Activated T-cell treated with anti-CD3 and anti-CD28 coated beads for 24 hours (primary cell): ENCODE measurements at places on chromosomes 11 and 22.

GRCh38 chr22:41862530-41863266, 29.8 kb downstream of the SREBF2 start:
- DNase-seq = peak; percentile 52

- no peak for DNase-seq
Observed at GRCh38 chr11:106998116-106998915, 20.0 kb downstream of the GUCY1A2 start.

DNA sequence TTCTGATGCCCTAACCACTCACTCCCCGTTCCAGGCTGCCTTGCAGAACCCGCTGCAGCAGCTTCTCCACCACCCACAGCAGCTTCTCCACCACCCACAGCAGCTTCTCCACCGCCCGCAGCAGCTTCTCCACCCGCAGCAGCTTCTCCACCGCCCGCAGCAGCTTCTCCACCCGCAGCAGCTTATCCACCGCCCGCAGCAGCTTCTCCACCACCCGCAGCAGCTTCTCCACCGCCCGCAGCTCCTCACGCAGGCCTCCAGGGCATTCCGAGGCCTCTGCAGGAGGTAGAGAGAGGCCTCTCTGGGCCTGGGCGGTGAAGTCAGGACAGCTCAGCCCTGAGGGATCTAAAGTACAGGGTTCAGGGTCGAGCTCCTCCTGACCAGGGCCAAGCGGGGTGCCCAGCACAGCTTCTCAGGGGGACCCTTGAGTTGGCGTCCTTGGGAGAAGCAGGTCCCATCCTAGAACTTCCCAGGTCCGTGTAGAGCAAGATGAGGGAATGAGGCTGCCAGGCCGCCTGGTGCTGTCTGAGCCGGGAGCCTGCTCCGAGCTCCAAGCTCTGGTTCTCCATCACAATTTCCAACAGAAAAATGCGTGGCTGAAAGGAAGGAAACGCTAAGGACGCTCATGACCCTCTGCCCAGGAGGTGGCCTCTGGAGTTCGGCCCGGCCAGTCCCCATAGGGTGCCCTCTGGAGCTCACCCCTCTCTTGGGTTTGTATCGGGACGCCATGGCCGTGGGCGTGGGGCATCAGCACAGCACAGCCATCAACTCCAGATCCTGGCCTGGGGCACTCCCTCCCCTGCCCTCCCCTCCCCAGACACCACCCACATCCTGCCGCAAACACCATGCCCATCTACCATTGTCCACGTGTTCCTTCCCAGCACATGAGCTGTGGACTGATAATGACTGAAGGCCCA, 528.6 kb downstream of the BRD1 start:
- DNase-seq = no peak

DNA sequence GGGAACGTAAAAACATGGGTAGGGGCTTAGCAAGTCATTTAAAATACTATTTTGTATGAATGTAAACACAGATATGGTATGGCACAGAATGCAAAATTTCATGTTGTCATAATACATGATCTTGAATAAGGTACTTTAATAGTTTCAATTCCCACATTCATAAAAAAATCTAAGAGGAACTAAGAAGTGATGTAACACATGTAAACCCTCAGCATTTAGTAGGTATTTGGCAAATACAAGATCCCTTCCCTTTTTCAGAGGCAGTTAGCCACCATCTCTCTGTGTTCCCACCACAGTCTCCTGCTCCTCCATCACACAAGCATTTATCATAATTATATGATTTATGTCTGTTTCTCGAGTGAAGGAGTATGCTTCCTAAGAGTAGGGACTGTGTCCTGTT, 251.8 kb downstream of the TENM4 start:
- DNase-seq = no peak
